ENCODE measurements at places on chromosomes 13 and 19. TPM values are rescaled to one million over a fixed set of nuclear protein-coding genes. Genes with fewer than 3 reads are reported as not detected.

Gene CFAP97D2
- not detected for total RNA-seq

Gene ZNF442
- total RNA-seq, result 3.4 TPM

Gene ZNF497
- 3.5 TPM for total RNA-seq

Gene TMEM255B
- 17.0 TPM for total RNA-seq

Gene ZNF865
- 21.6 TPM for total RNA-seq

Gene NANOS3
- total RNA-seq, result 0.75 TPM

Gene U2AF1L4
- 23.9 TPM for total RNA-seq

Gene HIPK4
- total RNA-seq, result not detected

Gene VSTM2B
- 0.17 TPM for total RNA-seq

Gene CADM4
- total RNA-seq, result 20.6 TPM

Gene SIGLEC8
- total RNA-seq, result 11.0 TPM

Gene RPS16
- total RNA-seq, result 1,378 TPM

Gene CDC42EP5
- 14.9 TPM for total RNA-seq

Gene WDR88
- total RNA-seq, result not detected

Gene CASP14
- total RNA-seq, result not detected

Gene GNA15
- 6.4 TPM for total RNA-seq

Gene RGL3
- total RNA-seq, result 72.0 TPM

Gene EDNRB
- total RNA-seq, result 9.5 TPM

Gene PRR36
- total RNA-seq, result 1.6 TPM

Gene GRIN2D
- total RNA-seq, result 0.69 TPM

Gene ZNF208
- 9.0 TPM for total RNA-seq

Gene LAIR1
- 36.1 TPM for total RNA-seq

Gene CACNA1A
- total RNA-seq, result 1.2 TPM

Gene CEP89
- total RNA-seq, result 19.8 TPM

Gene FAM124A
- total RNA-seq, result 4.3 TPM

Gene KLC3
- 0.23 TPM for total RNA-seq

Gene NMRK2
- total RNA-seq, result not detected

Gene ZNF180
- 8.2 TPM for total RNA-seq

Gene ADGRE2
- total RNA-seq, result 5.1 TPM
